ENCODE measurements at places on chromosomes 1 and 21. TPM values are rescaled to one million over a fixed set of nuclear protein-coding genes. Genes with fewer than 3 reads are reported as not detected.

Gene RYR2
- total RNA-seq: 30.4 TPM

Gene ADCY10
- total RNA-seq: 0.29 TPM

Gene LIPI
- total RNA-seq: not detected

Gene SUSD4
- total RNA-seq: 1.7 TPM

Gene ZNF684
- 3.7 TPM for total RNA-seq

Gene ZFP69
- 2.5 TPM for total RNA-seq

Gene TNFRSF9
- not detected for total RNA-seq

Gene CPTP
- 44.9 TPM for total RNA-seq

Gene NMNAT2
- total RNA-seq: 2.0 TPM

Gene PLA2G4A
- total RNA-seq: 3.0 TPM

Gene DMRTA2
- not detected for total RNA-seq

Gene PHLDA3
- 158 TPM for total RNA-seq

Gene TEX38
- total RNA-seq: not detected

Gene SLC6A17
- total RNA-seq: 1.8 TPM

Gene HMCN1
- 77.7 TPM for total RNA-seq

Gene GNG5
- total RNA-seq: 62.6 TPM

Gene RNF186
- total RNA-seq: not detected

Gene NPHS2
- not detected for total RNA-seq

Gene EPS8L3
- 0.52 TPM for total RNA-seq
